Stimulated activated CD4-positive, alpha-beta T cell treated with anti-CD3 and anti-CD28 coated beads, TNF-alpha, amount 100 ng/mL, for 1 hour (primary cell): ENCODE measurements at places on chromosomes 5 and 9.

GRCh38 chr9:123772967-123773366 is 157.0 kb downstream of the DENND1A start:
- no peak for DNase-seq

DNA sequence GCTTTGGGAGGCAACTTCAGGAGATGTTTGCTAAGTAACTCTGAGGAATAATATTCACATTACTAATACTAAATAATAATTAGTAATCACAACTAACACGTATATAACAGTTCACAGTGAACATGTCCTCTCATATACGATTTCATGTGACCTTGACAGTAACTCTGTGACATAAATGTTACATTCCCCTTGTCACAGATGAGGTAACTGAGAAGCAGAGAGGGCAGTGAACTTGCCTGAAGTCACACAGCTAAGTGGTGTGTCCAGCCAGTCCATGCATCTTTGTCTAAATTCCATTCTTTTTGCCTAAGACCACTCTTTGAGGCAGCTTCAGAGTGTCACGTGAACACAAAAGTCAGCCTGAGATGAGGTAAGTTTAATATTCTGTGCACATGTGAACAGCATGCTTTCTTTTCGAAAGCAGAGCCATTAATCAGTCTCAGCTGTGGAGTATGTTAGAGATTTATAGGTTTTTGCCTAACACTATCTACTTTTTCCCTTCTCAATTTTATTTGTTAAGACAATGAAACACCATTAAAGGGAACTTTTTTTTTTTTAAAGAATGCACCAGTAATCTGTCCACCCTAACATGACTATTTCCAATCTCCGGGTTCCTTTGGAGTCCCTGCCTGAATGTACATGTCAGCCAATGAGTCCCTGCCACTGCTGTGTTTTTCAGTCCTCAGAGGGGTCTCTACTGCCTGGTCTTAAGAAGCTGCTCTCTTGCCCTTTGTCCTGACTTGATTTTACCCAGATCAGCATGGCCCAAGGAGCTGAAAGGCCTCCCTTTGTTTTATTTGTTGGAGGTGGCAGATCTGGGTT is 43.5 kb downstream of the SH3PXD2B start:
- DNase-seq = no peak

GRCh38 chr5:136022965-136023364 is 5.8 kb upstream of the TGFBI start:
- no peak for DNase-seq

DNA sequence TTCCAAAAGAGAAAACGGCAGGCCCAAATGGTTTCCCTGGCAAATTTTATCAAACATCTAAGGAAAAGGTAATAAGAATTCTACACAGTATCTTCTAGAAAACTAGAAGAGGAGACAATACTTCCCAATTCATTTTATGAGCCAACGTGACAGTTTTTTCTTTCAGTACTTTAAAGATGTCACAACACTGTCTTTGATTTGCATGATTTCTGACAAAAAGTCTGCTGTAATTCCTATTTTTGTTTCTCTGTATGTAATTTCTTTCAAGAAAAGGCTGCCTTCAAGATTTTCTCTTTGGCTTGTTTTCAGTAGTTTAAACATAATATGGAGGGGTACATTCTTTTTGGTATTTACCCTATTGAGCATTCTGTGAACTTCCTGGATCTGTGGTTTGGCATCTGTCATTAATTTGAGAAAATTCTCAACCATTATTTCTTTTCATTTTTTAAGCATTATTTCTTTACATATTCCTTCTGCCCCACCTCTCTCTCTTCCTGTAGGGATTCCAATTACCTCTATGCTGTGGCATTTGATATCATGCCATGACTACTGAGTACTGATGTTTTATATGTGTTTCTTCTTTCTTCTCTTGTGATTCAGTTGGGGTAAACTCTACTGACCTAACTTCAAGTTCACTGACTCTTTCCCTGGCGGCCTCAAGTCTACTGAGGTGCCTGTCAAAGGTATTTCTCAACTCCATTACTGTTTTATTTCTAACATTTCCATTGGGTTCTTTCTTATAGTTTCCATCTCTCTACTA is 32.2 kb downstream of the ANKS6 start:
- DNase-seq = no peak

GRCh38 chr5:77628840-77629508 is 9.5 kb downstream of the OTP start:
- no peak for DNase-seq

GRCh38 chr9:131951155-131951554 is 128.5 kb downstream of the MED27 start:
- DNase-seq = no peak

- no peak for DNase-seq
Observed at GRCh38 chr9:131838530-131839280, 98.8 kb upstream of the RAPGEF1 start.

GRCh38 chr9:20636888-20637440 is 14.7 kb upstream of the MLLT3 start:
- no peak for DNase-seq

GRCh38 chr5:24245821-24246220 is 399.0 kb downstream of the CDH10 start:
- no peak for DNase-seq

DNA sequence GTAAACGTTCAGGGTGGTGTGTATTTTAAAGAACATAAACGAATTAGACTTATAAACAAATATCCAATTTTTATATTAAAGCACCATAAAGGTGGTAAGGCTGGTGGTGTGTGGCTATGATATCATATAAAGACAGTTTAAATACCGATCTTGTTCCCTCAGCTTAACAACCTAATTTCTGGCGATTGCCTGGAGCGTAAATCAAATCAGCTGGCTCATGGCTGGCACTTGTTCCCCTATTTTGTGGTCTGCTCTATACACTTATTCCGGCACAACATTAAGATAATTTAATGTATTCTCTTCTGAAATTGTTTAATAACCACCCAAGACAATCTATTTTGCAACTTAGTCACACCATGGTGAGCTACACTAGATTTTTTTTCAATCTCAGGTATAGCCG is 2.4 kb upstream of the HAPLN1 start:
- no peak for DNase-seq

- DNase-seq = no peak
Observed at GRCh38 chr5:169265888-169266287, 35.1 kb downstream of the SLIT3 start.

DNA sequence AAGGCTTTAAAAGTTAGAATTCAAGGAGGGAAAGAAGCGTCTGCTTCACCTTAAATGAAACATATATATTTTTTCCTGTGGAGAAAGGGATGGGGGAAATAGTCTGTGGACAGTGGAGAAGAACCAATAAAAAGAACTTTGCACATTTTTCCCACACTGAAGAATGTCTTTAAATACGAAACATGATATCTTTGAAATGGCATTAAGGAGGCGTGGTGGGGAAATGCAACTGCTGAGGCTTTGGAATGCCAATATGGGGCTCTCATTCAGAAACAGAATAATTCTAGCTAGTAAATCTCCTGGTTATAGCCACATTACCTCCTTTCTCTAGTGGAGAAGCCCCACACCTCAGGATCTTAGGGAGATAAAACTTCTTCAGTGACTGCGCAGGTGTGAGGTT is 46.8 kb downstream of the TNC start:
- no peak for DNase-seq

DNA sequence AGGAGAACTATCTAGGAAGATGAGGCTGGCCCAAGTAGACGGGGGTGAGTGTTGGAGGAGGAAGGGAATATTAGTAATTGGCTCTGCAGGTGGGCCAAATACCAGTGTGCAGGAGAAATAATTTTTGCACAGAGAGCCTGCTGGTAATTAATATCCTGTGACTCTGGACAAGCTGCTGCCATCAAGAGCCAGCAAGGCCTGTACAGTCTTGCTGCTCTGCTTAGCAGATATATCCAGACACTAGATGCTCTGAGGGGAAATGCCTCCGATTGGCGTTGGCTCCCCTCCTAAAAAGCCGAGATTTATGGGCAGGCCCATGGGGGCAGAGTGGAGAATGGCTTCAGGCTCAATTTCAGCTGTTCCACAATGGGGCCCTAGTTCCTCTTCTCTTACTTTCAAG is 29.6 kb upstream of the ASTN2 start:
- no peak for DNase-seq

GRCh38 chr9:6014670-6015270 is 654 bp downstream of the RANBP6 start:
- DNase-seq = no peak

DNA sequence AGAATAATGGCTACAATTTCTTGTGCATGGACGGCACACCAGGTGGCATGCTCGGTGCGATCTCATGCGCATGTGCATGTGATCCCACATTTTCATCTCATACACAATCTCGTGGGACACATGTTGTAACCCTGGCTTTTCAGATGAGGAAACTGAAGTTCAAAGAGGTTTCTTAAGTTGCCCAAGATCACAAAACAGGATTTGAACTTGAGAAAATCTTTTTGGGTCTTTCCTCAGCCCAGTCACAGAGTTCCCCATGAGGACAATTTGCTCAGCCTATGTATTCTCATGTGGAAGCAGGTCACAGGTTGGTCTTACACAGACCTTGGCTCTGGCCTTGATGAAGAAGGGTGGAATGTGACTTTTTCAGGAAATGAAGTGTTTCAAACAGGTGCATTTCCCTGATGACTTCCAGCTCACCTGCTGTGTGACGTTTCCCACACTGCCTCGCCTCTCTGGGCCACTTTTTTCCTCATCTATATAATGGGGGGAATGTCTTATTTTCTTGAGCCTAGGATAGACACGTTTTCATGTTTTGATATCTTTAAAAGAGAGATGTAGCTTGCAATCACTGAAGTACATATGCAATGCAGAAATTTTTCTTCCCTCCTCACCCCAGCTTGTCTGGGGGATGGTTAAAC is 7.1 kb upstream of the ORM1 start:
- no peak for DNase-seq

DNA sequence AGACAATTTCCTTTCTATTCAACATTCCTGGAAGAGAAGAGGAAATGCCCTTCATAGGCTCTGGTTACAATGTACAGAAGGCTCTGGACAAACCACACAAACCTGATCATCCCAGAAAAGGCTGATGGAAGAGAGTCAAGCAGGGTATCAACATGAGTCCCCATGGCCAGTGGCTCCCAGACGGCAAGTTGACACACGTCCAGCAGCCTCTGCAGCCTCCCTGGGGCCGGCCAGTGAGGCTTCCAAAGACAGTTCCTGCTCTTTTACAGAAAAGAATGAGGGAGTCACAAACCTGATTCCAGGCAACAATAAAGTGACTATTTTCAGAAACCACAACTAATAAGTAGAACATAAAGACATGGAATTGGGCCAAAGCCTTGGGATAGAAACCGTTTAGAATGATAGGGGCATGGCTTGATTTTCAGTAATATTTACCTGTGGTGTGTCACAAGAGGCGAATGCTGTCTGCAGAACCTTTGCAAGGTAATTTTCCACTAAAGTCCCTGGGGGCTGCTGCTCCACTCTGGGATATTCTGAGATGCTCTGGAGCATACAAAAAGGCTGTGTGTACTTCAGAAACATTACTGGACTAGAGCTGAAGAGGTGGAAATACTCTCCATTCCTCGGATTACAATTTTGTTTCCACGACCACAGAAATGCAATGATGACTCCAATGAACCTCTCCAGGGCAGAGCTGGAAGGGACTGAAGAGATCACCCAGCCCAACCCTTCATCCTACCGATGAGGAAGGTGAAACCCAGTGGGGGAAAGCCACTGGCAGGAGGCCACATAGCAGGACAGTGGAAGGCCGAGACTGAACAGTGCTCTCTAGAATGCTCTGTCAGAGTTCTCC is 10.4 kb downstream of the MED27 start:
- no peak for DNase-seq

DNA sequence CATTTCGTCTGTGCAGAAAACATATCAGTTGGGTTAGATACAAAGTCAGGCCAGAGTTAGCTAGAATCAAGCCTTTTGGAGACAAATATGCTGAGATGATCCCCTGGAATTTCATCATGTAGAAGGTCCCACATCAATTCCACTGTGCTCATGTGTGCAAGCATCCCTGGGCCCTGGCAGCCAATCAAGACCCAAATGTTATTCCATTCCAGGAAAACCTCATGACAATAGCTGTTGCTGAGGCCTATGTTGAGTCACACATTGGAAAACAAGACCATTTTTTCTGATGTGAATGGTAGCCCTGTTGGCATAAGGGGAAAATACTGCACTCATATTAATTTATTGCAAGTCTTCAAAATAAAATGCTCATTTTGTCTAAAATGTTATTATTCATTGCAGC is 11.5 kb downstream of the SPOCK1 start:
- DNase-seq = no peak

GRCh38 chr9:136643596-136644342 is 18.9 kb upstream of the EGFL7 start:
- DNase-seq = no peak

DNA sequence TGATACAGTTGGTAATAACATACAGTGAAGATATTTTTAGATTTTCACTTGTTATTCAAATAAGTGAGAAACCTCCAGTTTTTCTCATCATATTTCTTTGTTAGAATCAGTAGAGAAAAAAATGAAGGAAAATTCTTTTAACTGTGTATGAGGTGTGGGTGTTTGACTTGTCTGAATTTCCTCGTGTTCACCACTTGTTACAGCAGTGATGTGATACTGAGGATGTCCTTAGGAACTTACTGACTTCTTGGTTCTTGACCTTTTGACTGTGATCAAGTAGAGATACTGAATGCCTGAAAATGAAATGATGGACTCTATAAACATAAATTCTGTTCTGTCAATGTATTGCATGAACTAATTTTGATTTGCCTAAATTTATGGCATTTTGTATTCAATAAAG is 10.7 kb downstream of the PBX3 start:
- DNase-seq = no peak

- no peak for DNase-seq
Observed at GRCh38 chr9:127050591-127051001, 71.8 kb downstream of the ANGPTL2 start.

DNA sequence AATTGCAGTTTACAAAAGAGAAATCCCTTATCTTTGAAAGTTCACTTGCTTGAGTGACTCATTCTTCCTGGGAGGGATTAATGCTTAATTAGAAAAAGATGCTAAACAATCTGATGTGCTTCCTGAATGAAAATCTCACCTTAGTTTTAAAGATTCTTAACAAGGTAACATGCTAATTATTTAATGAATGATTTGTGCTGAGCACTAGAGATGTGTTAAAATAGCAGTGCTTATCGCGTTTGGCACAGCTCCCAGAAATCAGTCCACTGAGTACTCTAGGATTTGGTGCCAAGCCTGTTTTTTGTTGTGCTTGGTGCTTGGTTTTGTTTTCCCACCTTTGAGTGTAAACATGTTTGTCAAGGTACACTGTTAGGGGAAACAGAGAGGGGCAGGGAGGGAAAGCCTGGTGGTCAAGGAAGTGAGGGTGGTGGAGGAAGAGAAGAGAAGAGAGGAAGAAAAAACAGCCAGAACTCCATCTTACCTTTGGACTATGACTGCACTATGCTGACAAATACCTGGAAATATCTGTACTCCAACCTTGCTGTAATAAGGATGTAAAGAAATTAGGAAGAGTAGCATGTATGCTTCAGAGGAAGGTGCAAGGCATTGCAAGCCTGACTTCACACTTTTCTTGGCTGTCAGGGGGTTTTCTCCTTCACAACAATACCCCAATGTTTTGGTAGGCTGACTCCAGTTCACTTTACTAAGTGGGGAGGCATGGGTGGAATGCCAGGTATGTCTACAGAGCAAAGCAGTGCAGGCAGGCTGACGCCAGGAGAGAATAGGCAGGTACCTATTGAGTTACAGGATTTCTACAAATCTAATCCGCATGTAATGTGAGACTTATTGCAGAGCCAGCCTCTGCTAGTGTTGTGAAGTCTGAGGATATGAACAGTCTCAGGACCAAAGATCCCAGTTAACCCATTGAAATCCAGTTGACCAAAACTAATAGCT is 157.2 kb upstream of the ISL1 start:
- DNase-seq = no peak

- no peak for DNase-seq
Observed at GRCh38 chr5:109571785-109572184, 117.9 kb upstream of the MAN2A1 start.
